ENCODE measurements at places on chromosomes 4 and X.

DNA sequence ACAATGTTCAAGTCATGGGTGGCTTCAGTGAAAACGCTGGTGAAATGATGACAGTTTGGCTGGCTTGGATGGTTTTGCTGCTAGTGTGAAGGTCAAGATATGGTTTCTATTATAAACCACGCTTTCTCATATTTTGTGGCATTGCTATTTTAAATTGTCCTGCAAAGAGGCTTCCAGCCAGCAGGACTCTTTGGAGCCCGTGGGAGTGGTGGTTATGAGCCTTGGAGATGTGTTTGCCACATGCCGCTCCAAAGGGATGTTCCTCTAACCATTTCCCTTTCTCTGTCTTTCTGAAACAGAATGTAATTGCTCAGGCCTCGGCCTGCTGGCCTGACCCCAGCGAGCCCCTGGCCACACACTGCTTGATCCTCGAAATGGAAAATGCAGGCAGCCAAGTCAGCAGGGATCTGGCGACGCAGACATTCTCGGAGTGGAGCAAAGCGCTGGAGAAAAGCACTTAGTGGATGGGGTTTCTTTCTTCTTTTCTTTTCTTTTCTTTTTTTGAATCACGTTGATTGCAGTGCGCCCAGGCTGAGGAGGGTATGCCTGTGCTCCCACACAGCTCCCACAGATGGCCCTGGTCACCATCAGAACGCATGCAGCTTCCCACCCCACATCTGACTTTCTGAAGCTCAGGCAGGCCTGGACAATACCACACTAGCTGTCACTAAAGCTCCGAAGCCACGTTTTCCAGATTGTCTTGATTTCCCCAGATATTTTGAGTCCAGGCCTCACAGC lies 114.0 kb downstream of the ENPP6 start:
- DNase-seq = no peak

GRCh38 chr4:56655627-56656345 lies 25.3 kb downstream of the HOPX start:
- no peak for DNase-seq

DNA sequence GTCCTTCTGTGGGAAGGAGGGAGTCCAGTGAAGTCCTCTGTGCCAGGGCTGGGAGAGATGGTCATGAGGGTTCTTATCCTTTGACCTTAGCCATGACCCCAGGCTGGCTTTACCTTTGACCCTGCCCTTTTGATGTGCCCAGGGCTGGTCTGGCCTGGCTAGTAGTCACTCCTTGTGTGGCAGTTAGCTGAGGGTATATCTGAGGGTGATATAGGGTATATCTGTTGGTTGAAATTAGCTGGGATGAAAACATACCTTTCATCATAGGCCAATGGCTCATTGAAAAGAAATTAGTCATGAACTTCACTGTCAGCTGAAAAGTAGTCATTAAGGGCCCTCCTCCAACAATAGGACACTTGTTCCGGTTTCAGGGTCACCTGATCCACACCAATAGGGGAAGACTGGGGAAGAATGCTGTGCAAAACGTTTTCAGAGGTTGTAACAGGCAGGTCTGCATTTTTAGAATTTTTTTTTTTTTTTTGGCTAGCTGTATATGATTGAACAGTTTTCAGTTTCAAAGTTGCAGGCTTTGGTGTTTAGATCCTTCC lies 74.6 kb upstream of the STOX2 start:
- no peak for DNase-seq

- no peak for DNase-seq
These were observed 10.0 kb upstream of the AP1S2 start for GRCh38 chrX:15864629-15865028.

GRCh38 chrX:134396174-134396573 lies 63.8 kb upstream of the HPRT1 start:
- DNase-seq = peak; percentile 27

DNA sequence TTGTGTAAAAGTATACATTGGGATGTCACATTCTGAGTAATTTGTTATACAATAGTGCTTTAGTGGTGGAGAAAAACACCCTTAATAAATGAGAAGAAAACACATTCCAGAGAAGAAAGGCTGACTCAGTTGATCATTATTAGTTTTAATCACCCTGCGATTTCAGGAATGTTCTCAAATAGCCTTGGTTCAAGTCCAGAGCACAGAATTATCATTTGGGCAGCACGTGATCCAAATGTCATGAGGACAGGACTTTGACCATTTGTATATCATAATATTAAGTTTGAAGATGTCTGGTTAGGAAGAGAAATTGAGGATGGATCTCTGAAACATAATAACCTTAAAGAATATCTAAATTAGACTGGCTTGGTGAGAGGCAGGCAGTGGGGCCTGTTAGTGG lies 1434.3 kb upstream of the TENM3 start:
- DNase-seq = no peak

GRCh38 chr4:76568262-76568661 lies 133.2 kb downstream of the SHROOM3 start:
- no peak for DNase-seq

- no peak for DNase-seq
These were observed 58.0 kb downstream of the FUNDC1 start for GRCh38 chrX:44484607-44485146.

DNA sequence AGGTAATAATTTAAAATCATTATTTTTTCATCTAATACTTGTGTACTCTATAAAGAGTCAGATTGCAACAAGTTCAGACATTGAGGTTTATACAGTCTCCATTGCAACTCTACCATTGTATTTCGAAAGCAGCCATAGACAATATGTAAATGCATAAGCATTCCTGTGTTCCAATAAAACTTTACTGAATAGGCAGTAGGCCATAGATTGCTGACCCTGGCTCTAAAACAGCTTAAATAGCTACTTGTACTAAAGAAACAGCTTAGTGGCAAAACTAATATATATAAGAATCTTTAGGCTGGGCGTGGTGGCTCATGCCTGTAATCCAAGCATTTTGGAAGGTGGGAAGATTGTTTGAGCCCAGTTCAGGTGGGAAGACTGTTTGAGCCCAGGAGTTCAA lies 115.3 kb downstream of the PRSS12 start:
- DNase-seq = no peak

- DNase-seq = no peak
These were observed 644.0 kb downstream of the RPA4 start for GRCh38 chrX:97527725-97528124.

DNA sequence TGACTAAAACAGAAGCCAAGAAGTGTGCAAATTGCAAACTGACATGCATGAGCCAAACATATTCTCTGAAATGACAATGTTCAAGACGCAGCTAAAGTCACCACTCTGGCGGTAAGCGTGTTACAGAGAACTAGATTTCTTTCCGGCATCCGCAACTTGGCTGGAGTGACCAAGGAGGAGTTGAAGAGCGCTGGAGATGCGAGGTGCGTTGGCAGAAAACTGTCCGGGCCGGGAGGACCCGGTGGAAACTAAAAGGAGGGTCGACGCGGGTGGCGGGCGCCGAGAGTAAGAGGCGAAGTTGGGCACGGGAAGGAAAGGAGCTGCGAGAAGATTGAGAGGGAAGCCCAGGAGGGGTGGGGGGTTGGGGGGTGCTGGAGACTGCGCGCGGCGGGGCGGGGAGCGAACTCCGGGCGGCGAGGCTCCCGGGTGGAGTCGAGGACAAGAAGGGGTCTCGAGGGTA lies 807 bp downstream of the SEL1L3 start:
- peak; percentile 39 for DNase-seq

- DNase-seq = peak; percentile 5
These were observed 34.1 kb downstream of the GPAT3 start for GRCh38 chr4:83569987-83570386.
